Fibroblast of skin of scalp (primary cell): ENCODE measurements at places on chromosomes 5 and 9.

DNA sequence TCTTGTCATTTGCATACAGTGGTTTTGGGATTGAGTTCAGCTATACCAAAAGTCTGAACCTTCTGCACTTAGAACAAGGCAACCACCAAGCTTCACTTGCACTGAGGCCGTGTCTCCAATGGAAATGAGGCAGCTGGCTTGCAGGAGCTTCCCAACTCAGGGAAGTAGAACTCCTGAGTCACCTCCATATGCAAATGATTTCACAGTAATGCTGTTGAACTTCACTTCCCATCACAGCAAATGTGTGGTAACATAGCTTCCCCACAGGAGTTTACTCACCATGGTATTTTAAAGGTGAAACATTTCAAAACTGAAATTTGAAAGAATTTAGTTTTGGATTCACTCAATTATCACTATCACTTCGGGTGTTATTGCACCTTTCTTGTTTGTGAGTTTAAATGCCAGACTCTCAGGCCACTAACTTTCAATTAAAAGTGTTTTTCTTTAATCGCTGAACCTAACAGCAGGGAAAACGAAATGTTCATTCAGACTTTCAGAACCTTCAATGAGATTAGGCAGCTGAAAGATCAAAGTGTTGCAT is 9.0 kb downstream of the CD274 start:
- DNase-seq: no peak

DNA sequence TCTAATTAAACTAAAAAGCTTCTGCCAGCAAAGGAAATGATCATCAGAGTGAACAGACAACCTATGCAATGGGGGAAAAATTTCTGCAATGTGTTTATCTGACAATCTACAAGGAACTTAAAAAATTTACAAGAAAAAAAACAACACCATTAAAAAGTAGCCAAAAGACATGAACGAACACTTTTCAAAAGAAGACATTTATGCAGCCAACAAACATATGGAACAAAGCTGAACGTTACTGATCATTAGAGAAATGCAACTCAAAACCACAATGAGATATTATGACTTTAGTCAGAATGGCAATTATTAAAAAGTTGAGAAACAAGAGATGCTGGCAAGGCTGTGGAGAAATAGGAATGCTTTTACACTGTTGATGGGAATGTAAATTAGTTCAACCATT is 530.4 kb upstream of the DAB2 start:
- DNase-seq: peak; percentile 20

GRCh38 chr9:127293767-127294166 is 29.2 kb downstream of the GARNL3 start:
- DNase-seq: no peak

GRCh38 chr5:15450473-15450872 is 49.5 kb upstream of the FBXL7 start:
- no peak for DNase-seq

GRCh38 chr5:90843443-90843842 is 284.8 kb downstream of the ADGRV1 start:
- DNase-seq: peak; percentile 31

DNA sequence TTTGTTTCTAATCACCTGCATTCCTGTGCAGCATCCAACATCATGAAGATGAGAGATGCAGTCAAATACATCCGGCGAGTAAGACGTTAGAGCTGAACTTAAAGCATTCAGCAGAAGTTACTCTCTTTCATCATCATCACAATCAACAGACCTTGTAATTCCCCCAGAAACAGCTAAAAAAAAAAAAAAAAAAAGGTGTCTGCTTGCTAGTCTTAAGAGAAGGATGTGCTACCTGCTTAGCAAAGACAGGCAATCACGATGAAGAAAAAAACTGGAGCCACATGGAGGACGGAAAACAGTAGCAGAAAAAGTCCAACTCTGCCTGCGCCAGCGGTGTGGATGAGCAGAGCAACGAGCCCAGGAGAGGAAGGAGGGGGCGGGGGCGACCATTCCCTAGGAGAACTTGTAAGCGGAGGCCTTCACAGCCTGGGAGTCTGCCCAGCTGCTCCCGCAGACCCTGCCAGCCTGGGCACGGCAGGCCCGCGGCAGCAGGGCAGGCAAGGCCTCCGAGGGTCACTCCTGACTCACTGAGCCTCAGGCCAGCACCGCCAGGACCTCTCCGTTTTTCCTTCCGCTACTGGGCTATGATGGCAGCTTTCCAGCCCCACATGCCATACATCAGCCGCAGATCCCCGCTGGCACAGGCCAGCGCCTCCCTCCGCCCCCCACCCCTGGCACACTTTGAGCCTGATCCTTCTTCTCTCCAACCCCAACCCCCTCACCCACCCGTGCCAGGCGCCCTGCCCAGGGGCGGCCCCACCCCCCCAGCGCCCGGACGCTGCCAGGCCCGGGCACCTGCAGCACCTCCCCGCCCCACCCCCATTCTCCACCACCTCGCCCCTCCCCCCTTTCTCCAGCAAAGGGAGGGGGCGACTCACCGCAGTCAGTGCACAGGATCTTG is 1.4 kb downstream of the NRG2 start:
- peak; percentile 44 for DNase-seq

DNA sequence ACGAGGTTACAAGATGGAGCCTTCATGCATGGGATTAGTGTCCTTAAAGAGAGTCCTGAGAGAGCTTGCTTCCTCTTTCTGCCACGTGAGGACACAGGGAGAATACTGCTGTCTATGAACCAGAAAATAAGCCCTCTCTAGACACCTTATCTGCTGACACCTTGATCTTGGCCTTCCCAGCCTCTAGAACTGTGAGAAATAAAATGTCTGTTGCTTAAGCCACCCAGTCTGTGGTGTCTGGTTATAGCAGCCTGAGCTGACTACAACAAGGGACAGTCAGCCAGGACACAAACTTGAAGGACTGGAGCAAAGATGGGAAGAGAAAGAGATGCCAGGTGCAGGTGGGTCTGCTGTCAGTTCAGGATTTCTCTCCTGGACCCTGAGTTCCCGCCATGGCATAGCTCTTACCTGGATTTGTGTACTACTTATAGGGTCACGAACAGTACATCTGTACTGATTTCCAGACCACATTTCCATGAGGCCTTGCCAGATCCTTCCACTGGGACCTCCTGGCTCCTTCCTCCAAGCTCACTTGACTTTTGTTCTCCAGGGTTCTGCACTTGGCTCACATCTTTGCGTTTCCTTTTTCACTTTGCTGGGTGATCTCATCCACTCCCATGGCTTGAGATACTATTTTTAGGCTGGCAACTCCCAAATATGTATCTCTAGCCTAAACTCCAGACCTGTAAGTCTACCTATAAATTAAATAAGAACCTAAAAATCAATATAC is 44.9 kb upstream of the LIFR start:
- peak; percentile 23 for DNase-seq

GRCh38 chr9:77710316-77710715 is 62.2 kb upstream of the GNA14 start:
- peak; percentile 60 for DNase-seq

GRCh38 chr9:112605963-112606699 is 111.8 kb downstream of the INIP start:
- DNase-seq: no peak

- peak; percentile 42 for DNase-seq
Observed at GRCh38 chr5:78776637-78777036, 128.1 kb upstream of the LHFPL2 start.

DNA sequence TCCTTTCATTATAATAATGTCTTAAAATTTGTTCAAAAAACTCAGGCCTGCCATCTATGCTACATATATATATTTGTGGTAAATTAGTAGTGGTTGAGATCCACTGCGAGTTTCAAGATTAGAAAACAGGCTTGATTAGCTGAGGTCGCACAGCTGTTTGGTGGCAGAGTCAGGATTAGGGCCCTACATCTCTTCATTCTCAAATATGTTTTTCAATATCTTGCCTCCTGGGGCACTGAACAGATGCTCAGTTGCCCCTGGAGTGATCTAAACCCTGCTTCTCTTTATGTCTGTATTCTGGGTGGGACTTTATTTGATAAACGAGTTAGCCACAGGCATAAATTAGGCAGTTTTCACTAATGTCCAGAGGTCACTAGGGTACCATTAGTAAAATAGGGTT is 27.8 kb upstream of the CEP120 start:
- DNase-seq: no peak

GRCh38 chr5:40871177-40871576 is 30.0 kb downstream of the CARD6 start:
- no peak for DNase-seq

DNA sequence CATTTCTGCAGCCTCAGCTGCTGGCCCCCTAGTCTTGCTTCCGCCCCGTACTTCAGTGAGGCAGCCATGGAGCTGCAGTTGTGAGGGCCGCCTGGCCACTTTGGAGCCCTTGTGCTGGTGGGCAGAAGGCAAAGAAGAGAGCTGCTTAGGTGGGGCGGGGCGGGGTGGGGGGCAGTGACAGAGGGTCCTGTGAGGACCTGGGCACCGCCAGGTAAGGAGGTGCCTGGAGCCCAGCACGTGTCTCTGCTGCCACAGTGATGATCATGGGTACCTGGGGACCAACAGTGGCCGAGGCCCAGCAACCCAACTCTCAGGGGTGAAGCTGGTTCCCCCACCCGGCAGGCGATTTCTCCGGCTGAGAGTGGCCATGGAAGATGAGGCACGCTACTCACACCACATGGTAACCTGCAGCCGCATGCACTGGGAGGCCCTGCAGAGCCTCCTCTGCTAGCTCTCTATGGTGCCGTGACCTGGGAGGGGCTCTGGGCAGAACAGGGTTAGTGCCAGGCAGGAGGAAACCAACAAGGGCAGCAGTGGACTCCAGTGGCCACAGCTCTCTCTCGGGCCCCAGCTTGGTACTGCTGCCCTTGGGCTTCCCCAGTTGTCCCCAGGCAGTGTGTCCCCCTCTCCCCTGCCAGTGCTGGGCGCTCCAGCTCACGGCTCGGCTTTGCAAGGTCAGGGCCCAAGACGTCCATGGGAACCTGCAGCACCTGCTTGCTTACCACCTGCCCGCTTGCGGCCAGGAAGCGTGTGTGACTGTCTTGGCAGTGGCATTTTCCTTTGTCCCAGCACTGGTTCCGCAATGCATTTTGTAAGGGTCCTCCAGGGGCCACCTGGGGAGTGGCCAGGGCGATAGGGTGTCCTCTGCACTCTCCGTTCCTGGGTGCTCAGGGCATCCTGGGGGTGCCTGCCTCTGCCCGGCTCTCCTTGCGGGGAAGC is 24.0 kb downstream of the NDUFS6 start:
- DNase-seq: no peak

DNA sequence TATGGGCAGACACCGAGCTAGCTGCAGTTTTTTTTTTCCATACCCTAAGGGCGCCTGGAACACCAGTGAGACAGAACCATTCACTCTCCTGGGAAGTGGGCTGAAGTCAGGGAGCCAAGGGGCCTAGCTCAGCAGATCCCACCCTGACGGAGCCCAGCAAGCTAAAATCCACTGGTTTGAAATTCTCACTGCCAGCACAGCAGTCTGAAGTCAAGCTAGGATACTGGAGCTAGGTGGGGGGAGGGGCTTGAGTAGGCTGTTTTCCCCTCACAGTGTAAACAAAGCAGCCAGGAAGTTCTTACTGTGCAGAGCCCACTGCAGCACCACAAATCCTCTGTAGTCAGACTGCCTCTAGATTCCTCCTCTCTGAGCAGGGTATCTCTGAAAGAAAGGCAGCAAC is 151.7 kb upstream of the HCN1 start:
- DNase-seq: no peak

DNA sequence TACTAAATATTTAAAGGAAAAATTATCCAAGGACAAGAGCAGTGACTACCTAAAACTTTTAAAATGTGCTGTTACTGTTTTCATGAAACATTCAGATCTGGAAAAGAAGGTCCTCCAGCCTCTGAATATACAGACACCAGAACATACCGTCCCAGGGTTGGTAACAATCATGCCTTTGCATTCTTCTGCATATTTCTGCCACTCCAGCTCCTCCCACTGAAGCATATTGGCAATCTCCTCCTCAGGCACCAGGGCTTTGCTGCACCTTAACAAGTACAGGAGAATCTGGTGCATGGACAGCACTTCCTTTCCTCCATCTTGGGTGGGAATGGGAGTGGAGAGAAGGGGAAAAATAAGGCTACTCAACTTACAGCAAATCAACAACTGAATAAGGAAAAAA is 60.0 kb downstream of the DROSHA start:
- peak; percentile 4 for DNase-seq

DNA sequence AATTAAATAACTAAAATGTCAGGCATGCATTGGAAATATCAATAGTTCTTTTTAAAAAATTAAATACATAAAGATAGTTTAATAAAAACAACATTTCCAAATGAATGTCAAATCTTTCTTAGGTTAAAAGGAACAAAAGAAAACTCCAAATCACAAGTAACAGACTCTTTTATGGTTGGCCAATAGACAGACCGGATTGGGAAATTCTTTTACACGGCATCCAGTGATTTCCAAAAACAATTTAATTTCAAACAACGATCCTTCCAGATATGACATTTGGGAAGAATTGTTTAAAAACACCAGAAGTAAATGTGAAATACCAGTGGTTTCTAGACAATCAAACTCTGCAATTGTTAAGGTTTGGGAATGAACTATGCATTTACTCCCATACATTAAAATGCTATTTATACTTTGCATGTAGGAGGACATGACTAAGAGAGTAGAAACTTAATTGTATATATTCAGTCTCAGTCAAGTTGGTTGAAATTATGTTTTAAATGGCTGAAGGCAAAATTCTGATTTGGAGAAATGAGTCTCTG is 32.8 kb downstream of the ZNF474 start:
- DNase-seq: peak; percentile 54

GRCh38 chr9:126589349-126589748 is 24.4 kb upstream of the LMX1B start:
- DNase-seq: no peak

- peak; percentile 18 for DNase-seq
Observed at GRCh38 chr5:97182571-97183099, 412 bp downstream of the RIOK2 start.

DNA sequence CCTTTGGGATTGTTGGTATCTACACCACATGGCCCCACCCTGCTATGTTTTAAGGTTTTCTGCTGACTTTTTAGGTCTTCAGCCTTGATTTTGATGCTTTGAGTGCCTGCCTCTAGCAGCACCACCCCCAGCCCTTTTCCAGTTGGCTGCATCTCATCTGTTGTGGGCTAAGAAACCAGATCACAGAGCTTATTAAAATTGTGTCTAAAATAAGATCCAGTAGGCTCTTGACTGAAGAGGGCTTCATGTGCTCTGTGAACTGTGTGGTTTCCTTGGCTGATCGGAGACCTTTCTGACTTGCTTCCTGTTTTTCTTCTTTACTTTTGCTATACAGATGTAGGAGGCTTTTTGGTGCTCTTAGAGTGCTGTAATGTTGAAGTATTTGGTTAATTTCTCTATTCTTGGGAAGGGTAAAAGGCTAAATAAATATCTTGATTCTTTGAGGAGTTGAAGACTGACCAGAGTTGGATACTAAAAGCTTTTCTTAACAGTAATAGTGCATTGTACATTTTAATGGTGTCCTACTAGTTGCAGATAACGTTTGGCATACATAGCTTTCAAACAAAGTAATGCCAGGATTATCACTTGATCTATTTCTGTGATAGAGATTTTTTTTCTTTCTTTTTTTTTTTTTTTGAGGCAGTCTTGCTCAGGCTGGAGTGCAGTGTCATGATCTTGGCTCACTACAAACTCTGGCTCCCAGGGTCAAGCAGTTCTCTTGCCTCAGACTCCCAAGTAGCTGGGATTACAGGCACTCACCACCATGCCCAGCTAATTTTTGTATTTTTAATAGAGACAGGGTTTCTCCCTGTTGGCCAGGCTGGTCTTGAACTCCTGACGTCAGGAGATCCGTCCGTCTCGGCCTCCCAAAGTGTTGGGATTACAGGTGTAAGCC is 4.5 kb downstream of the UBE2D2 start:
- DNase-seq: no peak
